ENCODE measurements at places on chromosomes 13 and 19.

GRCh38 chr19:16571822-16572331, 338 bp downstream of the SLC35E1 start:
- DNase-seq, result no peak

DNA sequence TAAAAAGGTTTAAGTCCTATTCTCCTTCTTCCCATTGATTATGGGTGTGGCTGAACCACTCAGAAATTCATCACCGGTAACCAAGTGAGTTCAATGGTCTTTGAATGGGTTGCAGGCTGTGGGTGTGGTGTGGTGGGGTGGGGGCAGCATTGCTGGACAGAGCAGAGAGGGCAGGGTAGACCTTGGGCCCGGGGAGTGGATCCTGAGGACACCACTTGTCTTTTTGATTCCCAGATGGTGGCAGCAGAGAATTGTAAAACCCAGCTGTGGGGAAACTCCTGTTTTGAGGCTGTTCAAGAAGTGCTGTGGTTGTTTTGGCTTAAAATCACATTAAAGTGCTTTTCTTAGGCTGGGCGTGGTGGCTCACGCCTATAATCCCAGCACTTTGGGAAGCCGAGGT, 45.8 kb upstream of the RGCC start:
- no peak for DNase-seq

- DNase-seq, result no peak
These were observed 1534.0 kb upstream of the SPRY2 start for GRCh38 chr13:81874681-81875661.

DNA sequence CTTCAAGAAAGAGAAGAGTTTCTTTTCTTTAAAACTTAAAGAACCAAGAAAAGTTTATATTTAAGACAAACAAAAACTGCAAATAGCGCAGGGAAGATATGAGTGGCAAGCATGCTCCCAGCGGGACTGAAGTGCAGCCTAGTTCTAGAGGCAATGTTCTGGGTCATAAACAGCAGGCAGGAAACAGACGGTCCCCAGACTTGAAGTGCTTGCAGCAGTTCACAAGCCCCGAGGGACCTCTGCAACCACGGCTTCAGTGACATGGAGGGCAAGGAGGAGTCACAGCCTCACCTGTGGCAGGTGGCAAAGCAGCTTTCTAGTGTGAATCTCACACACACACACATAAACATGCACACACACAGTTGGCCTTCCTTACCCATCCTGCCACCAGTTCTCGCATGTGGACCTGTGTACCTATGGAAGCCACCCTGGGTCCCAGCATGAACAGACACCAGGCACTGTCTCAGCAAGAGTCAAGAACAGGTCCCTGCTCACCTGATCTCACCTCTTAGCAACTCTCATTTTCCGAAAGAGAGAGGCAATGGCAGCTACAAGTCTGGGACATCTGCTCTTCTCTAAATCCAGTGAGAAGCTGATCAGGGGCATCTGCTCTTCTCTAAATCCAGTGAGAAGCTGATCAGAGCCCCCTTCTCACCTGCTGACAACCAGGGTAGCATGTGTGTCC, 162.0 kb downstream of the EFNB2 start:
- DNase-seq, result peak; percentile 84

GRCh38 chr13:41032691-41033376, 13.7 kb upstream of the ELF1 start:
- no peak for DNase-seq

DNA sequence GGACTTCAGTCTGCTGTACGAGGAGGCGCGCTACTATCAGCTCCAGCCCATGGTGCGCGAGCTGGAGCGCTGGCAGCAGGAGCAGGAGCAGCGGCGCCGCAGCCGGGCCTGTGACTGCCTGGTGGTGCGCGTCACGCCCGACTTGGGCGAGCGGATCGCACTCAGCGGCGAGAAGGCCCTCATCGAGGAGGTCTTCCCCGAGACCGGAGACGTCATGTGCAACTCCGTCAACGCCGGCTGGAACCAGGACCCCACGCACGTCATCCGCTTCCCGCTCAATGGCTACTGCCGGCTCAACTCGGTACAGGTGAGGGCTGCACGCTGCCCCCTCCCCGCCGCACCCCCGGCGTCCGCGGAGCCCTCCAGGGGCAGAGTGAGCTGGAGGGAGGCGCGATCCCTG, 14.6 kb downstream of the KCTD15 start:
- DNase-seq, result no peak

DNA sequence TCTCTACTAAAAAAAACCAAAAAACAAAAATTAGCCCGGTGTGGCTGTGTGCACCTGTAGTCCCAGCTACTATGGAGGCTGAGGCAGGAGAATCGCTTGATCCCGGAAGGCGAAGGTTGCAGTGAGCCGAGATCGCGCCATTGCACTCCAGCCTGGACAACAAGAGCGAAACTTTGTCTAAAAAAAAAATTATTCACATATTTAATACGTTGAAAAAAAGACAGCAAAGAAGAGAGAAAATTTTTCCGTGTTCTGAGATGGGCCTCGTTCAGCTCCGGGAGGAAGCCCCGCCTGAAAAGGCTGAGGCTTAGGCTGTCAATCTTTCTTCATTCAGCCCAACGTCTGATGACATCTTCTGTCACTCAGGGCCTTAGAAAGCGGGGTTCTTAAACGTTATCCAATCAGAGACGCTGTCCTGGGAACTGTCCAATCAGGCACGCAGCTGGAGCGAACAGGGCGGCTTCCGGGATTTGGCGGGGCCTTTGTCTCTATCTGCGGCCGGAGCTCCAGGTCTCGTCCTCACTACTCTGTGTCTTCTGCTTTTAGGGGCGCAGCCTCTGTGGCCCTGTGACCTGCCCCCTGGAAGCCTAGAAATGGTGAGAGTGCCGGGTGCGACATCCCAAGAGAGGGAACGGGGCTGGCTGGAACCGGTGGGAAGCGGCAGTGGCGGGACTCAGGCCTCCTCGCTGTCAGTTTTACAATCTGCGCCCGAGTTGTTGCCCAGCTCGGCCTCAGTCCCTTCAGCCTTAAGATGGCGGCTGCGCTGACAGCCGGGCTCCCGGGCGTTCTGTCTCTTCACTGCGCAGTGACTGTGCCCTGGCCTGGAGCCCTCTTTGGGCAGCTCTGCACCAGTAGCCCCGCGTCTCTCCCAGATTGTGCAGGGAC, at the start of gene ZNF726:
Gene ZNF726, plus strand, starts transcription at position 485 of the 885 bp plus-strand sequence. Its CDS starts 109 bp downstream, at position 594.
- DNase-seq, result no peak

DNA sequence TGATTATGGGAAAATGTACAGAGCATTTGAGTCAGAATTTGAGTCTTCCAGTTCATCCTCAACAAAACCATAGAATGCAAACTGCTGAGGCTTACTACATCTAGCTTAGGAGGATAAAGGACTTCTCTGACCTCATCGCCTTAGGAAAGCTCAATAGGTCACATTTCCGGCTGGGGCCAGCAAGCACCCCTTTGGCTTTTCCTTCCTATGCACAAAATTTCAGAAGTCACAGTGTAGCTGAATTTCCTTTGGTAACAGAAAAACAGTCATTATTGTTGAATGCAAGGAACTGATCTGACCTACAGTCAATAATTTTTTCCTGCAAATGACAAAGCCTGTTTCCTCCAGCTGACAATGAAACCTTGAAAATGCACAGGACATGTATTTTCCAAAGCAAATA, 32.8 kb upstream of the LRCH1 start:
- DNase-seq, result no peak

GRCh38 chr13:66210677-66211076, 1019.5 kb downstream of the PCDH9 start:
- no peak for DNase-seq

DNA sequence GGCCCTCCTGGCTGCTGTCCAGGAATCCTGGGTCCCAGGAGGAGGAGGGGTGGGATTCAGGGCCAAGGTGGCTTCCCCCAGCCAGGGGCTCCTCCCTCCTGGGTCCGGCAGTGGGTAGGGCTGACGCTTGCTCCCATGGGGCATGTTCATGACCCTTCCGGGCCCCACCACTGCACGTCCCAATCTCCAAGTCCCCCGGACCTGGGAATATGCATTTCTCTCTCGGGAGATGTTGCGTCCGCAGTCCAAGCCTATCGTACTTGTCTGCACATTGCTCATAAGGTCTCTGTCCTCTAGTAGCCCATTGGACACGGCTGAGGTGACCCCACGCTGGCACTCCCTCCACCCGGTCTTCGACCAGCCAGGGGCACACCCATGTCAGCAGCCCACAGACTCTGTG, 192.3 kb downstream of the TEX29 start:
- no peak for DNase-seq

DNA sequence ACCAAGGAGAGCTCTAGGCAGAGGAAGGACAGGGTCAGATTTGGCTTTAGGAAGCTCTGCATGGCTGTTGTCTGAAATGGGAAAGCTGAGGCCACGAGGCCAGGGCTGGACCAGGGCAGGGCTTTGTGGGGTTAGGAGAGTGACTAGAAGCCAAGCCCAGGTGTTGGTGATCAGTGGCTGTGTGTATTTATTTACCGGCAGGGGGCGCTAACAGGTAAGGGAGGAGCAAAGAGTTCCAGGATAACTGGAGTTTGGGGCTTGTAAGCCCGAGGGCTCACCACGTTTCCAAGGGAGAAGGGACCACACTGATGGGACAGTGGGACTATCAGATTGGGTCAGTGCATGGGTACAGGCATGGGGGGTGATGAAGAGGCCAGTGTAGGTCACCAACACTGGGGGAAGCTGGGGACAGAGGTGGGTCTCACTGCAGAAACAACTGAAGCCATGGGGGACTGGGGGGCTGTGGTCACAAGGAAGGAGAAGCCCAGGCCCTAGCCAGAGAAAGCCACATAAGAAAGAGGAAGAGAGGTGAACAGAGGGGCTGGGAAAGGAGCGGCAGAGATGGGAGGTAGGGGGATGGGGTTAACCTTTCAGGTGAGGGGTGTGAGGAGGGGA, 3.9 kb downstream of the TMEM147 start:
- peak; percentile 88 for DNase-seq

GRCh38 chr19:6725513-6726231, 5.2 kb upstream of the C3 start:
- DNase-seq, result no peak

DNA sequence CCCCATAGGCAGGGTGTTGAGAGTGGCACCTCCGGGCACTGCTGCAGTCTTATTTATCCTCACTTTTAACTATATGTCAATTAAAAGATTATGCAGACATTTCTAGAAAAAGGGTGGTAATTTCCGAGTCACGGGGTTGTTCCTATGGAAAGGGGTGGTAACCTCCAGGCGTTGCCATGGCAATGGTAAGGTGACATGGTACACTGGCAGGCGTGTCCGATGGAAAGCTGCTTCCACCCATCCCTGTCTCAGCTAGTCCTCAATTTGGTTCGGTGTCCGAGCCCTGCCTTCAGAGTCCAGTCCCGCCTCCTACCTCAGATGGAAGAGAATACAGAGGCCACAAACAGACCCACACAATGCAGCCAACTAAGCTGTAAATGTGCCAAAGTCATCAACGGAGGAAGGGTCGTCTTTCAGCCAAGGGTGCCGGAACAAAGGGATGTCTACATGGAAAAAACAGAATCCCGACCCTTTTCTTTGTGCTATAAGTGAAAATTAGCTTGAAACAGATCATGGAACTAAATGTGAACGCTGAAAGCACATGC, 72.6 kb upstream of the C13orf46 start:
- no peak for DNase-seq

DNA sequence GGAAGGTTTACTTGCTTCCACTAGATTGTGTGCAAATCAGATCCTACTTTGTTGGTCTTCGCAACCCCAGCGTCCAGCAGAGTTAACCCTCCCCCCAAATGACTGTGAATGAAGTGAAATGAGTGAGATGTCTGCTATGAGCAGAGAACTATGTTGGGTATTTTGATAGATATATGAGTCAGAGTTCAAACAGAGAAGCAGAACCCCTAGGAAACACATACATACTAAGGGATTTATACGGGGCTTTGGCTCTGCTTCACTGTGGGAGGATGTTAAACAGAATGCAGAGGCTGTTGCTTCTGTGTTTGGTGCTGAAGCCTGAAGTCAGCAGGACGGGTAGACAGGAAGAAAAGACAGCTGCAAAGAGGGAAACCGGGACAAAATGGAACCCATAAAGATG, 197.0 kb downstream of the MZT1 start:
- DNase-seq, result no peak

GRCh38 chr19:17243830-17244617, 1.7 kb downstream of the NR2F6 start:
- no peak for DNase-seq

DNA sequence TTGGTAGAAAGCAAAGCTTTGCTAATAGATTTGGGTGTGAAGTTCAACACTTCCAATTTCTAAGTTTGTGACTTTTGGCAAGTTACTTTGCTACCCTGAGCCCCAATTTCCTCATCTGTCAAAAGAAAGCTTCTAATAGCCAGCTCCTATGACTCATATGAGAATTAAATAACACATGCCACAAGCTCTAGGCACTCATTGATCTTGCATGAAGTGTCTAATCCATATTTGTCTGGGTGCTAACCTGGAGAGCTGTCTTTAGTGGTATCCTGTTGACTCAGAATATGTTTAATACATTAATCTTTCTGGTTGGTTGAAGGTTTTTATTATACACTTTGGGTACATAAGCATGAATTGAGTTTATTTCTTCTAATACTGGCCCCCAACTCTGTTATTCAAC, 188.8 kb downstream of the POSTN start:
- DNase-seq, result no peak

GRCh38 chr13:97724450-97724849, 229.0 kb upstream of the IPO5 start:
- no peak for DNase-seq

GRCh38 chr13:72290962-72291681, 424.1 kb upstream of the DACH1 start:
- DNase-seq, result no peak

GRCh38 chr13:99331881-99332293, 24.7 kb upstream of the GPR183 start:
- DNase-seq, result no peak

DNA sequence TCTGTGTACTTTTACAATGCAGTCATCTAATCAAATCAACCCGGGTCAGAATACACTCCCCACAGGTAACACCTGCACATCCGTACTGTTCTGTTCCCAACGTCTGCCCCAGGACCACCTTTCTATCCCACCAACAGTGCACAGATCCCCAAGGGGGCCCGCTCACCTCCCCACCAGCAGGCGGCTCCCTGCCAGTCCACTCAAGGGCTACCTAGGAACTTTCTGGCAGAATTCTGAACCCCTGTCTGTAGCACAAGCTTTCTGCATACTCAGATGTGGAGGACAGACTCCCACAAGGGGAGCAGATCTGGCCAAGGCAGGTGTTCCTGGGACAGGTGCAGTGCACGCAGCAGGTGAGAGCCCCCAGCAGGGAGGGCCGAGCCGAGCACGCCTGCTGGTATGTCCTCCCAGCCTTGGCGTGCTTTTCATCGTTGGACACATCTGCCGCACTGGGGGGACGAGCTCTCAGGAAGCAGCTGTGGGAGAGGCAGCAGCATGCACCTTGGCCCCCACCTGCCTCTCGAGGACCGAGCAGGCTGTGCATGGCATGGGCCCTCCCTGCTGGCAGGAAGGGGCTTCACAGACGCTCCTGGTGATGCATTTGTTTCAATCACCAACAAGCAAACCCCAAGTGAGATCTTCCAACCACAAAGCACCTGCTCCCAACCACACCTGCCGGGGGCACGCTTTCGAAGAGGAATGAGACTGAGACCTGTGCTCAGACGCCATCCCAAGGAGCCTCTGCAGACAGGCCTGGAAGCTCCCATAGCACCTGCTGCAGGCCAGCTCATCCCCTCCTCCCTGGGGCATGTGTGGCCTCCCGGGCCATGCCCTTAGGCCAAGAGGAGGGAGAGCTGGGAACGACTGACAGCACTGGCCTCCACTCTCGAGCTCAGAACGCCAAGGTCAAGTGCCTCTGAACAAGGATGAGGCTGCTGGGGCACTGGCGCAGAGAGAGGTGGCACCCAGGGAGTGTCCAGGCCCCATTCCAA, 35.9 kb downstream of the RAB20 start:
- peak; percentile 91 for DNase-seq
